Ascending aorta (tissue), 2 donors: ENCODE measurements at places on chromosomes 6 and 20.

- no peak for DNase-seq
These were observed 775.1 kb upstream of the NRSN1 start for GRCh38 chr6:23350752-23351453.

- DNase-seq = no peak
These were observed 53.4 kb upstream of the GATA5 start for GRCh38 chr20:62528983-62529891.

- no peak for DNase-seq
These were observed 36.8 kb downstream of the TSPYL4 start for GRCh38 chr6:116217069-116217468.

GRCh38 chr6:126764104-126764503 lies 354.4 kb upstream of the RSPO3 start:
- no peak for DNase-seq

GRCh38 chr6:85641897-85642773 lies 551 bp downstream of the SYNCRIP start:
- DNase-seq = peak; percentile 82

GRCh38 chr6:170596426-170596825 lies 12.0 kb upstream of the PDCD2 start:
- no peak for DNase-seq

DNA sequence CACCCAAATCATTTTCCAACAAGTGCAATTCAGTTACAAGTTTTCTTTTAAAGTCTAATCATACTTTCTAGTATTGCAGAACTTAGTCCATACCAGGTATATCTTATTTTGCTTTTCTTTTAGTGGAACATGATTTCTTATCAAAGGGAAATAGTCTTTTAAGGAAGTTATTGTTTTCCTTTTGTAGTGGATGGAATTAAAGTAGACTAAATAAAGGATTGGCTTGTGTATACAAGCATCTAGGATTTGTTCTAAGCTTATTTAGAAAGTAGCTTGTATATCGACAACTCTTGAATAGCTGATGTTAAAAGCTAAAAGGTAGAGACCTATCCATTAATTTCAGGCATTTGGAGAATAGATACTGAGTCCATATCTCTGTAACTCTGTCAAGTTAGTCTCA lies 14.8 kb downstream of the DCBLD1 start:
- no peak for DNase-seq

DNA sequence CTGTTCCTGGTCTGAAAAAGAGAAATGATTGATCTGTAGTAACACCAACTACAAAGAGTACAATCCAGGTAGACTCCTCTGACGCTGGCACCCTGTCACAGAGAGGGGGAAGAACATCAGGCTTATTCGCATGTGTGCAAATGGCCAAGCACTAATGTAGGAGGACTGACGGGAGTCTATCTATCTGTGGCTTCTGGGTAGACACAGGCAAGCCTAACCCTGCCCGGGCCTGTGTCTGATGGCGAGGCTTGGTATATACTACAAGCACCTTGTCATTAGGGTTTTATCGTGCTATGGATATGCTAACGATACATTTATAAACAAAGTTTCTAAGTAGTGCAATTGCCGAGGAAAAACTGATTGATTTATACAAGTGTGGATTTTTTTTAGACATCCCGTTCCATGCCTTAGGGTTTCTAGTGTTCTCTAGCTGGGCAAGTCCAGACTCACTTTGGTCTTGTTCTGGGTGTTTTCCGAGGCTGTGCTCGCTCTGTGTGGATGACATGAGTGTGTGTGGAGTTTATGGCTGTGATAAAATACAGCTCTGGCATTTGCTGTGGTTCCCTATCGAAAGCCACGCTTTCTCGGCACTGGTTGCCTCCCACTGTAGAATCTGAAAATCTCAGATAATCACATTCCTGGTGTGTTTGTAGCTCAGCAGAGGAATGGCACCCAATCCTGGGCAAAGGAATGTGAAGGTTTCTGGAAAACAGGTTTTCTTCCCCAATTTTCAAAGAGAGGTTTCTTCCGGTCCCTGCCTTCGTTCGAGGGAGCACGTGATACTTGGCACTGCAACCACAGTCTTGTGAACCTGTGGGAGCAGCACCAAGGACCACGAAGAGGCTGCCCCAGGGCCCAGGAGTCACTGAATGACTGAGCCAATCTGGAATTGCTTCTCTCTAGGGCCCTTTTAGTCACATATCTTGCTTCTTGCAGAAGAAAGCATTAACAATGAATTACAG lies 67.5 kb upstream of the EDN1 start:
- no peak for DNase-seq

GRCh38 chr20:3652676-3653596 lies 10.3 kb downstream of the GFRA4 start:
- DNase-seq = no peak

DNA sequence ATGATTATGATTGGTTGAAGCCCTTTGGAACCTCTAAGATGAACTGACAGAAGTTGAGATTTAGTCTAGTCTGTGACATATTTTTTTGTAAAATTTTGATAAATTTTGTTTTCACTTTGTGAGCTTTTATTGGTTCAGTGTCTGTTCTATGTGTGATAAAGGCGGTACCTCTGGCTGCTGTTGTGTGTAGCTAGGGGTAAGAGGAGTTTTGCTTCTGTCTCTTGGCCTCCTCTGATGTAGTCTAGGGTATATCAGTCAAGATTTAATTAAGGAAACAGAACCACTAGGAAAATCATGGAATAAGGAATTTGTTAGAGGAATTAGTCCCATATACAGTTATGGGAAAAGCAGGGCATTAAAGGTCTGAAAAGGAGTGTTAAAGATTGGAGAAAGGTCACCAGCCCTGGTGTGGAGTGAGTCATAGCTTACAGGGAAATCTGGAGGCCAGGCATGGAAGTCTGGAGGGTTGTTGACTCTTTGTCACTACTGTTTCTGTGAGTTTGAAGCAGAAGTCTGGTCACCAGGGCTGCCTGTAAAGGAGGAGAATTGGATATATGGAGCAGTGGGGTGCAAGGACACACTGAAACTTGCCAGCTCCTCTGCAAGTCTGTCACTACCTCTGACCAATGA lies 28.5 kb downstream of the CDC5L start:
- no peak for DNase-seq

DNA sequence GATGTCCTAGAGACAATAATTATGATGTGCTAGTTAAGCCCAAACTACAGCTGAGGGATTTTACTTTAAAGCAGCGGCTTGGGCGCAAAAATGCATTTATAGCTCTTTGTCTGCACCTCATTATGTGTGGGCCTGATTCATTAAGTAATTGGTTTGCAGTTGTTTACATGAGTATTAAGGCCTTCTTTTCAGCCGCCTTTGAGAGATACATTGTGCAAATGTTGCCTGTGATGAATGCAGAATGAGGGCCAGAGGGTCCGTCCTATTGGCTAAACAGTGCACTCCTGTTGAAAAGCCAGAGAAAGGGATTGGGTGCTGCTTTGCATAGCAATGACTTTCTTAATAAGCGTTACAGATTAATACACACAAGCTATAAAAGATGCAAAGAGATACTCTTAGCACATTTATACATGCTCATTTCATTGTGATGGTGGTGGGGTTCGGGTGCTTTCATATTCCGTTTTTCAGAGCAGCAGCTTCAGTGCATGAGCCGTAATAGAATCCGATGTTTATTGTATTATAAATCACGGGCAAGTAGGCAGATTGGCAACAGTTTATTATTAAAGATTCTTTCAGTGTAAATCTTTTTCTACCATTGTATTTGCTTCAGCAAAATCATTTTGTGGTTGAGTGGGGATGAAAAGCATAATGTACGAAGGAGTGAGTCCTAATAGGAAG lies 68.2 kb upstream of the XRN2 start:
- DNase-seq = no peak
